ENCODE measurements at places on chromosomes 1 and 21.
A peak's percentile ranks its signal among the peaks of the same experiment; 100 is the strongest.

DNA sequence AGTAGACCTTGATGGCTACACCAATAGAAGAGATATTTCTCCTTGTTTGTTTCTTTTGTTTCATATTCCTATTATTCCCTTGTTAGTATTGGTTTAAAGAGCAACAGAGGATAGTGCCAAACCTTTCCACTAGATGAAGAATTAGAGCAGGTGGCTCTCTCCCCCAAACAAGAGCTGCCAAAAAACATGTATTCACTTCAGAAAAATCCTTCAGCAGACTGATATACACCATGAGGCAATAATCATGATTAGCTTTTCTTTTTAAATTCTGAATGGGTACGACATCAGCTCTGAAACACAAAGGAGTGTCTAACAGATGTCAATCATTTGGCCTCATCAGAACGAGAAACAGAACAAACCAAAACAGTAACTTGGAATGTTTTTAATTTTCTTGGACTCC lies 67.3 kb upstream of the MAP10 start:
- no peak for DNase-seq

DNA sequence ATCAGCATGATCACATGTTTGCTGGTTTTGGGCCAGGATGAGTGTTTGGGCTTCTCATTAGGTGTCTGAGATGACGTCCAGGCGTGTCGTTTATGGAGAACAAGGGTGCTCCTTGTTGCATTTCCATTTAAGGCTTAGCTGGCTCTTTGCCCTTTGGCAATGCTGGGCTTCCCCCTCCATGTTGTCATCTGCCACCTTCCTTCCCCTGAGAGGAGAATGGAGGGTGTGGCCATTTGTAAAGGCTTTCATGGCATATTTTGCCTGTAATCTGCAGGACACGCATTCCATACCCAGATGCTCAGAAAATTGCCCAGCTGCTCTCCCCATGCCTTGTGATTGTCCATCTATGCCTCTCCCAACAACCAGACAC lies 27.7 kb downstream of the PKP1 start:
- no peak for DNase-seq

- DNase-seq: no peak
These were observed 17.6 kb downstream of the GABPA start for GRCh38 chr21:25752416-25752815.

DNA sequence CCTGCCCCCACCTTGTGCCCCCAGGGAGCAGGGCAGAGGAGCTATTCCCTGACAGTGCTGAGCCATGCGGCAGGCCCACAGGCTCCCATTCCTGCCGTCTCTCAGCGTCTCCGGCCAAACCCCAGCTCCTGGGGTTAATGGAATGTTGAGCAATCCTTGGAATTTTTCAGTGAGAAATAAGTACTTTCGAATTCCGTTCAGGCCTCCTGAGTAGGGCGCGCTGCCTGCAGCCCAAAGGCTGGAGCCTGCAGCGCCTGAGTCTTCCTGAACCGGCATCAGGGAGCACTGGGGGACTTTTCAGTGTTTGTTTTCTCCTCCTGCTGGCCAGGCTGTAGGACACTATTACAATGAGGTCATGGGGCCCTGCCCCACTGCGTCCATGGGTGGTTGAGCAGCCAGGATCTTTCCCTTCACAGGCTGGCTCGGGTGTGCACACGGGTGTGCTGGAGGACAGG lies 33.3 kb upstream of the CSF1 start:
- DNase-seq: peak; percentile 86

GRCh38 chr1:165857046-165857801 lies 29.8 kb downstream of the UCK2 start:
- DNase-seq: no peak

DNA sequence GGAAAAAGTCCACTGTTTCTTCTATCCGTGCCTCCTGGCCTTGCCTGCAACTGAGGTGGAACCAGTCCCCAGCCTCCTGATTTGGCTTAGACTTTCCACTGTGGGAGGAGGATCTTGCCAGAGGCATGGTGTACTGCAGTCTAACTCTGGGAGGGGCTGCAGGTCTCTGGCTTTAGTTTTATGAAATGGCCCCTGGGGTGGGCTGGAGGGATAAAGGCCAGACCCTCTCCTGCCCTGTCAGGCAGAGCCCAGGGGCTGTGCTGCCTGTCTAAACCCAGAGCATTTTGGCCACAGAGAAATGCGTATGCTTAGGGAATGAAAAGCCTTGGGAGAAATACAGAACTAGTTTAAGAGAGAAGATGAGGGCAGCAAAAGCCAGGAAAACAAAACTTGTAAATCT lies 73.0 kb downstream of the ABCA4 start:
- DNase-seq: no peak

GRCh38 chr1:226424221-226425003 lies 16.5 kb upstream of the PARP1 start:
- no peak for DNase-seq

- DNase-seq: no peak
These were observed 184.3 kb upstream of the CACYBP start for GRCh38 chr1:174815474-174815908.

DNA sequence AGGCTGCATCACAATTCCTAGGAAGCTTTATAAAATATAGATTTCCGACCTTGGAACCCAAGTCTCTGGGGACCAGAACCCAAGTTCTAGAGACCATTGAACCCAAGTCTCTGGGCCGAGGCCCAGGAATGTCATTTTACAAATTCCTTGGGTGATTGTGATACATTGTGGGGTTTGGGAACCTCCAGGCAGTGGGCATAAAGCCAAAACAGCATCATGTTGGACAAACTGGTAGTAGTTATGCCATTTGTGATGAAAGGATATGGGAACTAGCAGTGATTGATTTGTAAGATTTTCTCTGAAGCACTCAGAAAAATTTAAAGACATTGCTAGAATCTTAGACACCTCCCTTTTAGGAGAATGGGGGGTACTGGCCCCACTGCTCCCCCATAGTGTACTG lies 160.2 kb downstream of the HIVEP3 start:
- no peak for DNase-seq

GRCh38 chr1:165860065-165860464 lies 32.7 kb downstream of the UCK2 start:
- DNase-seq: no peak

DNA sequence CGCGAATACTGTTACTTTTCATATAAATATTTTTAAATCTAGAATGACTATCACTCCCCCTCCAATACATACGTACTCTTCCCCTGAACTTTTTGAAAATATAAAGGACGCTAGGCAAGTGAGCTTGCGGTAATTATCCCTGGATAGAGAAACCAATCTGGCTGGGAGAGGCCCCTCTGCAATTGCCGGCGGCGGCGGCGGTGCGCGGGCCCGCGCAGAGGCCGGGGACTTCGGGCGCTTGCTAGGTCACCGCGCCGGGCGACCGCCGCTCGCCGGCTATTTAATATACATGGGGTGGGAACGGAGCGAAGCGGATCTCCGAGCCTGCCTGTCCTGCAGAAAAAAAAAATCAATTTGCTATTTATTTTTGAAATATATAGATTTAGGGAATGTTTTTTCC lies 416.3 kb upstream of the ESRRG start:
- no peak for DNase-seq

DNA sequence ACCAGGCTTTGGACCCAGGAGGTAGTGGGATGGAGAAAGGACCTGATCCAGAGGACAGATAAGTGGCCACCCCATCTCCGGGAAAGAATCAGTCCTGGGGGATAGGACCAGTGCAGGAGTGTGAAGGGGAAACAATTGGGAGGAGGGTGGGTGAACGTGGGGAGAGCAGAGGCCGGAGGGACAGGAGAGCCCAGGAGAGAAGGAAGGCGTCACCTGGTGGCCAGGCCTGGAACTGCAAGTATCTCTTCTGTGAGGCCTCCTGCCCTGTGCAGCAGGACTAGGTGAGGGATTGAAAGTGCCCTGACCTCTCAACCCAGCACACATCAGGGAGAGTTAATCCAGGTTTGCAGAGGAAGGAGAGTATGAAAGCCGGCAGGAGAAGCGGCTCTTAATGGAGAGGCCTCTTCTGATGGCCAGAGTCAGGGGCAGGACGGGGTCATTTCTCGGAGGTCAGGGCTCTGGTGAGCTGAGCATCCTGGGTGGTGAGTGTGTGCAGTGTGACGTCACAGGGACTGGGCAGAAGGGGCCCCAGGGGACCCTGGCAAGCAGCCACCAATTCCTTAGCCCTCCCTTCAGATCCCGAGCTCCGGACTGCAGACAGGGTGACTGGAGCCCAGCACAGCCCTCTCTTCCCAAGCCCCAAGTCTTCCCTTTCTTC lies 9.2 kb upstream of the LAD1 start:
- DNase-seq: peak; percentile 21

DNA sequence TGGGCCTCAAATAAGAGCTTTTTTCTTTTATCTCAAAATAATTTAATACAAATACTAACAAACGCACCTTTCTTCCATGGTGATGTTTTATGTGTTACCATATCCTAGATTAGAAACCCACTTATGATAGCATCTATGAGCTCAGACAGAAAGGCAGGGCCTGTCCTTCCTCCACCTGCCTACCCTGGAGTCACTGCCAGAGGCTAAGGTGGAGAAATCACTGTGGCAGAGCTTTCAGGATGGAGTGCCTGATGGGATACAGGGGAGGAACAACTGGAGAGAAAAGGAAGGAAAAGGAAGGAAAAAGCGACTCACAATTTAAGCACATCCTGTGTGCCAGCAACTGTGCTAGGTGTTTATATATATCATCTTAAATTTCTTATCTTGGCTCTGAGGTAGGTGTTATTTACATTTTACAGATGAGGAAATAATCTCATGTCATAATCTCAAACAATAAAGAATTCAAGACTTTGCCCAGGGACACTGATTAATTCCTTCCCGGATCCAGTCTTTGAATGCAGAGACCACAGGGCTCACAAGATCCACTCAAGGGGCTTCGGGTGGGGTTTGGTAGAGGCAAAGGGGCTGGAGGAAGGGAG lies 45.4 kb downstream of the RCAN1 start:
- no peak for DNase-seq

DNA sequence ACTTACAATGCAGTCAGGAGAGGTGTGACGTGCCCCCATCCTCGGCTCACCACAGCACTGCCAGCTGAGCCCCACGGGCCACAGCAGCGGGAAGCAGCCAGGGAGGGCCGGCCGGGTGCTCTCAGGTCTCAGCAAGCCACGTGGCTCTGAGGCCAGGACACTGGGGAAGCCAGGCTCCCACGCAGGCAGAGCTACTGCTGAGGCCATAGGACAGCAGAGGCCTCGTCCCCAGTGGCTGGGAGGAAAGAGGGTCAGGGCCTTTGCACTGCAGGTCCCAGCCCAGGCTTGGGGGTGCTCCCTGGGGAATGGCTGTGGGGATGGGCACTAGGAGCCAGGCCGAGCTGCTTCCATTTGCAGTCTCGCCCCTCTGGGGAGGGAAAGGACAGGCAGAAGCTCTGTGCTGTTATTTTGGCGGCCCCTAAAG lies 5.8 kb downstream of the LRRC47 start:
- no peak for DNase-seq

GRCh38 chr1:77349275-77349674 lies 67.5 kb downstream of the AK5 start:
- DNase-seq: no peak

DNA sequence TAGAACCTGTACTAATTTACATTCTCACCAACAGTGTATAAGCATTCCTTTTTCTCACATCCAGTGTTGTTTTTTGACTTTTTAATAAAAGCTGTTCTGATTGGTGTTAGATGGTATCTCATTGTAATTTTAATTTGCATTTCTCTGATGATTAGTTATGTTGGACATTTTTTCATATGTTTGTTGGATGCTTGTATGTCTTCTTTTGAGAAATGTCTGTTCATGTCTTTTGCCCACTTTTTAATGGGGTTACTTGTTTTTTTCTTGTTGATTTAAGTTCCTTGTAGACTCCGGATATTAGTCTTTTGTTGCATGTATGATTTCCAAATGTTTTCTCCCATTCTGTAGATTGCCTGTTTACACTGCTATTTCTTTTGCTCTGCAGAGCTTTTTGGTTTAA lies 8.0 kb downstream of the COG2 start:
- no peak for DNase-seq

- no peak for DNase-seq
These were observed 17.3 kb upstream of the MIIP start for GRCh38 chr1:12001996-12002493.

DNA sequence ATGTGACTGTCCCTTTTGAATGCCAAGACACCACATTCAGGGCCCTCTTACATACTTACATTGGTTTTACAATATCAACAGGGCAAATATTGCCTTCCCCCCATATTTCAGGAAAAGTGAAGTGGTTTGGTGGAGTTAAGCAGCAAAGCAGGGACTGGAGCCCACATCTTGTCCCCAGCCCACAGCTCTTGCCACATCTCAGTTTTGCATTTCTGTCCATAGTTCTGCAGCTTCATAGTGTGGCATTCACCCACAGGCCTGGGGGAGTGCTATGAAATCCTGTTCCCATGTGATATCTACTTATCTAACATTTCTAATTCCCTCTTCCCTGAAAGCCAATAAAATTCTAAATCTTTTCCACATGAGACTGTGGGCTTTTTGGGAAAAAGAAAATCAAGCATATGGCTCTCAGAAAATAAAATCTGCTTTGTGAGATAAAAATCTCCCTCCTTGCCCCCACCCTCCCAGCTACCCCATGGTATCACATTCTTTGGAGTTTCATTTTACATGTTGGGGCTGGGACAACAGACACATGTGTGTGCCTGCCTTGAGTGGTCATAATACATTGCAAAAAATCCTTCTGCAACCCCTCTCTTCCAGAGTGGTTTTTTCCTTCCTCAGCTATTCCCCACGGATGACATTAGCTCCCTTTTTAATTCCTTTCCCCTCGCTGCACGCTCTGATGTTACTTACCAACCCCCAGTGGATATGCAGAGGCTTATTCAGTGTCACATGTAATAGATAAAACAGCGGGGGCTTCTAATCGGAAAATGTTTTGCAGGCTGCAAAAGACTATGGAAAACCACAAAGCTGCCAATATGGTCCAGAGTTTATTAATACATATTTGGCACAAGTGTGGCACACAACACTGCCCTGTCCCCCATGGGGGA lies 20.5 kb upstream of the CD2 start:
- no peak for DNase-seq

DNA sequence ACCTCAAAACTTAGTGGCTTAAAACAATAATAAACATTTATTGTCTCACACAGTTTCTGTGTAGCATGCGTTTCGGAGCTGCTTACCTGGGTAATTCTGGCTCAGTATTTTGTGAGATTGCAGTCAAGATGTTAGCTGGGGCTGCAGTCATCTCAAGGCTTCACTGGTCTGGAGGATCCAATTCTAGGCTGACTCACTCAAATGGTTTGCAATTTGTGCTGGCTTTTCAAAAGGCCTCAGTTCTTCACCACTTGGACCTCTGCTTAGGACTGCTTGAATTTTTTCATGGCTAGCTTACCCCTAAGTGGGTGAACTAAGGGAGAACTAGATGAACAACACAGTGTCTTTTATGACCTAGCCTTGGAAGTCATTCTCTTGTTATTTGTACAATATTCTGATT lies 21.0 kb downstream of the XPR1 start:
- no peak for DNase-seq

- DNase-seq: peak; percentile 23
These were observed 52.5 kb downstream of the ANGPTL1 start for GRCh38 chr1:178818416-178818815.
